CD4-positive, alpha-beta T cell treated with Interleukin-12 subunit alpha and Interleukin-12 subunit beta, for 1 hour (primary cell): ENCODE measurements at places on chromosomes 6 and 20.

DNA sequence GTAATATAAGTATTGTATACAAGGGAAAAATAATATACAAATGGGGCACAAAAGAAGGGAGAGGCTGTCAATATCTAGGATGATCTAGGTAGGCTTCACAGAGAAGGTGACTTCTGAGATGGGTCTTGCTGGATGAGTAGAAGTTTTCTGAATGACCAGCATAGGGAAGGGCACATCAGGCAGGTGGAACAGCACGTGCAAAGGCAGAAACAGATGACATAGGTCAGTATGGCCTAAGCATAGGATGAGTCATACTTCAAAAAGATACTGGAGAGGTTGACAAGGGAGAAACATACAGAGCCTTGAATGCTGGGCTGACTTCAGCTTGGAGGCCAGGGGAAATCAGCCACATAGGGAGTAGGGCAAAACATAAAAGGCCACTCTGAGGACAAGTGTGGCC is 31.9 kb upstream of the SIRPA start:
- no peak for DNase-seq

DNA sequence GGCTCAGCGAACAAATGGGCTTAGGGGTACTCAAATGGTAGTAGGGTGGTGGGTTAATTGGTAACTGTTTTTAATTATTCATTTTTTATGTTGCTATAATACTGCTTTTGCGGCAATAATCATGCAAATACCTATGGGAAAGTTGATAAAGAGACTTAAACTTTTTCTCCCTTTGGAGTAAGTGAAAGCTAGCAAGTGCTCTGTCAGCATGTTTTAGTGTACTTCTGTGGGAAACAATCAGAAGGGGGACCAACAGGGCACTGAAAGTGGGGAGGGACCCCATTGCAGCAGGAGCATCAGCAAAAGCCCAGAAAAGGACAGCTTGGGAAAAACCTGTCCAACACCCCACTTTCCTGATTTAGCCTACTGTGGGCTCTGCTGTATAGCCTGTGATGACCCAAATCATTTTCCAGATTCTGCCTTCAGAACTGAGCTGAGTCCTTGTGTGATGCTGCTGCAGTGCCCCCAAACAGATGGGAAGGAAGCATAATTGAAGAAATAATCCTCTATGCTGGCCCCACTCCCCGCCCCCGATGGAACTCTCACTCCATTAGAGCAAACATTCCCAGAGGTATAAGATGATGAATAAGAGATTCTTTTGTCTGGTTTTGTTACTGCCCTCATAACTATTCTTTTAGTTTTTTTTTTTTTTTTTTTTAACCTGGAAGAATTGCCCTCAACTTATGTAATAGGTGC is 322.8 kb downstream of the CD83 start:
- DNase-seq, result no peak

DNA sequence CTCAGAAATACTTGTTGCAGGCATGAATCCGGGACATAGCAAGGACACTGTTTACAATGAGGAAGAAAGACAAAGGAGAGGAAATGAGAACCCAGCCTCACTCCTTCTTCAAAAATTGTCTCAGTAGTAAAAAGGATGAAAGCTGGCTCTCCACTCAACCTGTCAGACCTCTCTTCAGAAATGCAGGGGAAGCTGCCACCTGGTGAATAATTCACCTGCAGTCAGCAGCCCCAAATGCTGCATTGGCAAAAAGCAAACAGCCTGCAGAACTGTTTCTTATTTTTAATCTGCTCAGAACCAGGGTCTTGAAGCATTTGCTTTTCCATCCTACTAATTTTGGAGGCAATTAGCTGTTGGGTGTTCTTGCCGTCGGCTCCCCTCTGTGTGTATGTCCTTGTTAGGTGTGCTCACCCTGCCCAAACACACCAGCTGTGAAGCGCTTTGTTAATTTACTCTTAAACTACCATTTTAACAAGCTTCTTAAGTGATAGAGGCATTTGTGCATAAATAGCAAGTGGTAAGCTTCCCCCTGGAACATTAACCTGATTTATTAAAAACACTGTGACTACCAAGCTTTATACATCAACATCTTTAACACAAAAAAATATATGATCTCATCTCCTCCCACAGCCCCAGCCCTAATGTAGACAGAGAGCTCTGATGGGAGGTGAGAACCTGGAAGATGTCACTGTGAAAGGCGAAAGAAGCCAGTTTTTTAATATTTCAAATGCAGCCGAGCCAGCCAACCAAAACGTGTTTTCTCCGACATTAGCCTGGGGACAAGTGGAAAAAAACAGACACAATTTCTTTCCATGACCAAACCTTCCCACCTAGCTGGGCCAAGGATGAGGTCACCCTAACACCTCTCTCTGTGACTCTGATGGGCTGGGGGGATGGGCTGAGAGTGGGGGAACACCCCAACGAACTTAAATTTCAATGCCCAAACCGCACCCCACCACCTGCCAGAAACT is 451.0 kb upstream of the SULF2 start:
- no peak for DNase-seq

DNA sequence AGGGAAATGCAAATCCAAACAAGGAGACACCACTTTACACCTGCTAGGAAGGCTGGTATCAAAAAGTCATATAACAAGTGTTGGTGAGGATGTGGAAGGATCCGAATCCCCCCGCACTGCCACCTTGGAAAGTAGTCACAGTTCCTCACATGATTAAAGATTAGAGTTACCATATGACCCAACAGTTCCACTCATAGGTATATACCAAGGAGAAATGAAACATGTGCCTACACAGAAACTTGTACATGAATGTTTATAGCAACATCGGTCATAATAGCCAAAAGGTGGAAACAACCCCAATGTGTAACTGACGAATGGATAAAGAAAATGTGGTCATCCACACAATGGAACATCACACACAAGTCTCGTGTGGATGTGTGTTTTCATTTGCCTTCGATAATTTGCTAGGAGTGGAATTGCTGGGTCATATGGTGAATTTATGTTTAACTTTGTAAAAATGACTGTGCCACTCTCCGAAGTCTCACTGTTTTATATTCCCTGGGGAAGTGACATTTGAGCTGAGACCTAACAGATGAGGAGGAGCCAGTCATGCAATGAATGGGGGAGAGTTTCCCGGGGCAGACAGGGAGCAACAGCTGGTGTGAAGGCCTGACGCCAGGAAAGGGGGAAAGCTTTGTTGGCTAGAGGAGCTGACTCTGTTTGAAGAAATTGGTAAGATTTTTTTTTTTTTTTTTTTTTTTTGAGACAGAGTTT is 125.9 kb upstream of the MLN start:
- no peak for DNase-seq

DNA sequence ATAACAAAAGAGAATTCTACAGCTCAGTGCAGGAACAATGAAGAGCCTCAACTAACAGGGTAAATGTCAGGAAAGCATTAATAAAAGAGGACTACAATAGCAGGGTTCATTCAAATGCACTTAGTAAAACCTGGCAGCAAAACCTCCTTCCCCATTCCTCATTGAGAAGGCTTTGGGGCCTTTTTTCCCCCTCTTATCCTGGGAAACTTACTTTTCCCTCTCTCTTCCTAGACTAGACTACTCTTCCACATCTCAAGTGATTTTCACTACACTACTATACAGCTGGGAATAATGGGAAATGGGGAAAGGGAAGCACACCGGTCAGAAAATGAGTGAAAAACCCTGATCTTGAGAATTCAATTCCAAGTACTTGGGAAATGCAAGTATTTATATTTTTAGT is 10.1 kb downstream of the ROMO1 start:
- DNase-seq, result no peak

DNA sequence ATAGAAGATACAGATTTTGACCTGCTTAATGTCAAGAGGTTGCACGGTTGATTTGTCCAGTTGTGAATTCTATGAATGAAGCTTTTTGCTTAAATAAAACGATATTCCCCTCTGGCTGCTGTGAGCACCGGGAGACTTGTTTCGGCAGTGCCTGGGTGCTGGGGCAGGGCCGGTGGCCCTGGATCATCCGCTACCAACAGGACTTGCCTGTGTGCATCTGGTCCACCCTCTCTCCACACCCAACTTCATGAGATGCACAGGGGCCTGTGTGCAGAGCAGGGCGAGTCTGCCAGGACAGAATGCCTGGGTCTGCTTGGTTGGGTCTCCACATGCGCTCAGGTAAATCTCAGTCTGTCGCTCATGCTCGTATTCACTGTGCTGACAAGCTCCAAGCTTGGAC is 65.5 kb downstream of the TSHZ2 start:
- no peak for DNase-seq

GRCh38 chr20:63070301-63070625 is 63.5 kb upstream of the BHLHE23 start:
- no peak for DNase-seq

- DNase-seq, result no peak
These were observed 74.4 kb downstream of the SMOC2 start for GRCh38 chr6:168515376-168515775.

DNA sequence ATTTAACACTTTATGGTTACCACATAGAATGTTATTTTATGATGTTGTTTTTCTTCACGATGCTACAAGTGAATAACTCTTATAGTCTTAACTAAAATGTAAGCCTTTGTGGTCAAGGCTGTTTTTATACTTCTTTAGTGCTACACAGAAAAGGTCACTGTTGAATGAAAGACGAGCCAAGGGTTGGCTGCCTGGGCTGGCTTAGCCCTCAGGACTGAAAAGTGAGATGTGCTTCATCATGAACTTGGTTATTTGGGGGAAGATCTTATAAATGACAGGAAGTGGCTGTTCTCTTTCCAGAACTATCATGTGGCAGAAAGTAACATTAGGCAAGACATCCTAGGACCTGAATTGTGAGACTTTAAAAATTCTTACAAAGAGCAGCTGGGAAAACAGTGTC is 404.0 kb downstream of the BTBD3 start:
- DNase-seq, result no peak

DNA sequence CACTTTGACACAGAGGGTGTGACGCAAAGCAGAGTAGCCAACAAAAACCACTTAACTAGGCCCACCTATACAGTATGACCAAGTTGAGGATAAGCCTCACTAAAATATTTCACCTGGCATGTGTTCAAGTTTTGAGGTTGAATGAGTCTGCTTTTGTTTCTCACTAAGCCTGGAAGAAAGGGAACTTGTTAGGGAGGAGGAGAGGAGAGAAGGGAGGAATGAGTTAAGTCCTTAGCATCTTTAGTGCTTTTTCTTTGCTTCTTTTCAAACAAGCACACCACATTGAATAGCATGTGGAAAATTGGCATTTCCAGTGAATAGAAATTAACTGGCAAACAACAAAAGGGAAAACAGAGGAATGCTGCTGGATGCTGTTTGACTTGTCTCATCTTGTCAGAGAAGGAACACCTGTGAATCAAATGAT is 461.9 kb downstream of the GJA1 start:
- no peak for DNase-seq

- DNase-seq, result no peak
These were observed 192.5 kb downstream of the COL9A1 start for GRCh38 chr6:70110126-70111022.

DNA sequence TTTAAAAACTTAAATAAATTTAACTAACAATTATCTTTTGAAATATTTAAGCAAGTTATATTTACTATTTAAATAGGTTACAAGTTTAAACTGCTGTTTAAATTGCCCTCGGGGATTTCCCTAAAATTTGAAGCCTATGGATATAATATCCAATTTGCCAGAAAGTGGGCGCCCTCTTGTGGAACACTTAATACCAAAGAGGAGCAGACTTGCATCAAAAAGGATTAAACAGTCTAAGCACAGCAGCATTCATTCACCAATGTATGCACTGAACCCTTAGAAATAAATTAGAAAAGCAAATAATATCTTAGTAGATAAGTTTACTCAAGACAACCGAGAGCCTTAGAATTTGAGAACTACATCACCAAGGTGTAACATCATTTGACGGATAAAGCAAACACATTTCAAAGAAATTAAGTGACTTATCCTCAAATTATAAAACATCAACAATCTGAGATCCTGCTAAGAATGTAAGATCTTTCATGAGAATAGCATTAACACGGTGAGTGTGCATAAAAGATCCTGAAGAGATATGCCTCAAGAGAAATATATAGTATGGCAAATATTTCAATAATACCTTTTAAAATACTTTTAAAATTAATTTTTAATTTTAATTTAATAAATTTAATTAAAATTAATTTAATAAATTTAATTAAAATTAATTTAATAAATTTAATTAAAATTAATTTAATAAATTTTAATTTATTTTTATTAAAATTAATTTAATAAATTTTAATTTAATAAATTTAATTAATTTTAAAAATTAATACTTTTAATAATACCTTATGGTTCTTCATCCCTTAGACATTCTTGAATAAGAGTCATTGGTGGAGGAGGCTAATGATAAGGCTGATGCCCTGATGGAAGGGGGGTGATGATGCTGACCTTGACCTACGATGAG is 11.5 kb upstream of the MEP1A start:
- peak; percentile 11 for DNase-seq

DNA sequence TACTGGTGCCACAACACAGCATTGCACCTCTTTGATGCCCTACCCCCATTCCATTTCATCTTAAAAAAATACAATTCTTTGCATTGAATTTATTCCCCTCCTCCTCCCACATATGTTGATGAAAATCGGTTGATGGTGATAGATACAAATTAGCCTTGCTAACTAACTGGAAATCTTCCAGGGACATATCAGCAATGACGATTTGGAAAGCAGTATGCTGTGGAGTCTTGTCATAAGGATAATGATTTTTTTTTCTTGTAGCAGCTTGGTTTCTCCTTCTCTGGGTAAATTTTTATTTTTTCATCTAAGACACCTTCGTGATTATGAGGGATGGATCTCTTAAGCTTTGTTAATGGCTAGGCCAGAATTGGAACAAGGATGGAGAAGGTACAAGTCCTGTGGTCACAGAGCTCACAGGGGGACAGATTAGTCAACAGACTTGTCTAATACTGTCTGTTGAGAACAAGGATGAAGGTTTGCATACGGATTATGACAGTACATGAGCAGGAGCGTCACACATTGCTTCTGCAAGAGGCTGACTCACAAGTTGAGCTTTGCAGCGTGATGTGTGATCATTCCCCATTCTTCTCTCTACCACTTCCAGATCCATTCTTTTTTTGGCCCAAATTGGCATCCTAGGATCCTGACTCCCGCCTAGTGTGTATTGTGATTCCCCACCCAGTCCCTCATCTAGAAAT is 233.1 kb upstream of the FERMT1 start:
- DNase-seq, result no peak

- DNase-seq, result no peak
These were observed 503.2 kb downstream of the CDKAL1 start for GRCh38 chr6:21037453-21037852.

GRCh38 chr6:9272671-9273070 is 837.3 kb upstream of the SLC35B3 start:
- no peak for DNase-seq

DNA sequence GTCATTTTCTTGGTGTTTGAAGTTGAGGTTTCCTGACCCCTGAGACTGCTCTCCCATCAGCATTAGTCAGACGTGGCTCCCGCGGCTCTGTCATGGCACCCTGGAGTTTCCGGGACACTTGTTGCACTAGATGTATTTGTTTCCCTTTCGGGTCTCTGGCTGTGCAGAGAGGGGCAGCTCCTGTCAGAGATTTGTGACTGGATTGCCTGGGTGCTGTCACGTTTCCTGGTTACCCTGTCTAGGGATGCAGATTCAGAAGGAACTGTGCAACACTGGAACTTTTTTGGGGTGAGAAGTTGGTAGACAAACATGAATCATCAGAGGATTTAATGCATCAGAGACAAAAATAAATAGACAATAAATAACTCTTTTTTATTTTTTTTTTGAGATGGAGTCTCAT is 431.8 kb upstream of the MAN1A1 start:
- DNase-seq, result no peak

- no peak for DNase-seq
These were observed 60.4 kb upstream of the ARMH2 start for GRCh38 chr6:24859132-24859531.
